ENCODE measurements at places on chromosomes 6 and 20. TPM values are rescaled to one million over a fixed set of nuclear protein-coding genes. Genes with fewer than 3 reads are reported as not detected.
A peak's percentile ranks its signal among the peaks of the same experiment; 100 is the strongest.

GRCh38 chr20:18380908-18381529, 85.8 kb downstream of the DZANK1 start:
- no peak overlapping the region for H3K27ac ChIP-seq
- no peaks in the 10 kb centered on the region for H3K27me3 ChIP-seq
- no peak for DNase-seq
- H3K4me1 ChIP-seq = no peaks in the 10 kb centered on the region
- no peak overlapping the region for H3K4me3 ChIP-seq

DNA sequence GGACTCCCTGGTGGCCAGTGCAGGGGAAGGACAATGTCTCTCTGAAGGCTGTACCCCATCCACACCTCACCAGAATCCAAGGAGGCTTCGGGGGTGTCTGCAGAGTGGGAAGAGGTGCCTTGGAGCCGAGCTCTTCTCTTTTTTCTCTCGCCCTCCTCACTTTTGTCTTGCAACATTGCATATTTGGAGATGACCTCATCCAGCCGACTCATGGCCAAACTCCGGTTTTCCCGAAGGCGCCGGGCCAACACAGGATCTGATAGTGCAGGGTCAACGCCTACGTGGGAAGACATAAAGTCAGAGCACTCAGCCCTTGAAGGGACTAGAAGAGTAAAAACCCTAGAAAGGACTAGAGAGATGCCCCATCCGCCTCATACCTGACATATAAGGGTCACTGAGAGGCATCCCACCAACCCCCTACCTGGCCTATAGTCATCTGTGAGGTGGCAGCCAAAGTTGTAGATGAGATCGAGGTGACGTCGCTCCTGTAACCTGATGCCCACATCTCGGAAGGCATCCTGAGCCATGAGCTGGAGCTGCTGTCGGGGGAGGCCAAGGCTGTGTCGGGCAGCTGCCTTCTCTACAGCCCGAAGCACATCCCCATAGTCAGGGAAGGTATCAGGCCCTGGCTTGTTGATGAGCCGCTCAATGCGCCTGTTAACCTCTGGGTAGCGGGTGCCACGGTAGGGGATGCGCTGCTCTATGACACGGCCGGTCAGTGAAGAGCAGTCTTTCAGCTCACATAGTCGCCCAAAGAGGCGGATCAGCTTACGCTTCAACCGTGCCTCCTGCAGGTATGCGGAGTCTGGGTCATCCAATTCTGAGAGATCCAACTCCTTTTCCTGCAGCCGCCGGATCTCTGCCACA, 3.0 kb upstream of the ZBTB22 start:
- DNase-seq = no peak
- H3K36me3 ChIP-seq = peaks cover 37% of the 10 kb centered on the region
- H3K4me1 ChIP-seq = peaks cover 42% of the 10 kb centered on the region
- peak overlapping the region; percentile 93 for H3K27ac ChIP-seq

LCA5 gene
- under 0.01 TPM for total RNA-seq

DNA sequence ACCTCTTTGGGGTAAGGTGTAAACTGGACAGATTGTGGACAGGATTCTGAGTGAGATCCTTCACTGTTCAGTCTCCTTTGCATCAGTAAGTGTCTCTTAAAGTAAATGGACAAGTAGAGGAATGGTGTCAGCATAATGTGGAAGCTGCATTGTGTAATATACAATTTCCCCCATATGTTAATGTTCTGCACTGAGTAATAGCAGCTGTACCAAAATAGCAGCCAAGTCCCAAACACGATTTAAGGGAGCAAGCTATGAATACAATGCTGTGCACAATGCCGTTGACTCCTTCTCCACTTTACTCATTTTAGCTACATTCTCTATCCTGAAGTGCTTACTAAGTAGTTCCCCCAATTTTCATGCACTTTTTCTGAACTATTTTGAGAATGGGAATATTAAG, 21.1 kb upstream of the TRIM26 start:
- DNase-seq = peak; percentile 59
- no peak overlapping the region for H3K27ac ChIP-seq
- H3K4me3 ChIP-seq = no peak overlapping the region
- H3K4me1 ChIP-seq = no peaks in the 10 kb centered on the region

GRCh38 chr6:153138930-153139329, 7.8 kb upstream of the RGS17 start:
- H3K4me1 ChIP-seq = no peaks in the 10 kb centered on the region
- no peak overlapping the region for H3K27ac ChIP-seq
- H3K27me3 ChIP-seq = no peaks in the 10 kb centered on the region
- H3K4me3 ChIP-seq = no peak overlapping the region
- H3K36me3 ChIP-seq = no peaks in the 10 kb centered on the region
